NCI-H187 treated with DMSO at 0.1 percent for 48 hours (cell line): ENCODE measurements at places on chromosomes 11 and 22.

GRCh38 chr22:46964773-46965550, 202.5 kb downstream of the TBC1D22A start:
- no peak for DNase-seq

DNA sequence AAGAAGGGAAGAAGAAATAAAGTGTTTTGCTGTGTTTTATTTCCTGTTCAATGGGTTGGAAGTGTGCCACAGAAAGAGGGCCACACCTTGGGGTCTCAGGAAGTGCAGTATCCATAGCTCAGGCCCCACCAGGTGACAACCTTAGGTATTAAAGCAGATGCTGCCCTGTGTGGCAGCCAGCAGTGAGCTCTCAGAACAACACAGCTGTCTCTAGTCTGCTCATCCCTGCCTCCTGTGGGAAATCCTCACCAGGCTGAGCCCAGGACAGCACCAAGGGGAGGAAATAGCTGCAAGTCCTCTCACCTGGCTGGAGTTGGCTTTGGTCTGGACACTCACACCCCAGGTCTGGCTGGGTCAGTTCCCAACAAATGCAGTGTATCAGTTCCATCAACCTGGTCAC, 25.1 kb downstream of the ARL14EP start:
- DNase-seq: no peak

DNA sequence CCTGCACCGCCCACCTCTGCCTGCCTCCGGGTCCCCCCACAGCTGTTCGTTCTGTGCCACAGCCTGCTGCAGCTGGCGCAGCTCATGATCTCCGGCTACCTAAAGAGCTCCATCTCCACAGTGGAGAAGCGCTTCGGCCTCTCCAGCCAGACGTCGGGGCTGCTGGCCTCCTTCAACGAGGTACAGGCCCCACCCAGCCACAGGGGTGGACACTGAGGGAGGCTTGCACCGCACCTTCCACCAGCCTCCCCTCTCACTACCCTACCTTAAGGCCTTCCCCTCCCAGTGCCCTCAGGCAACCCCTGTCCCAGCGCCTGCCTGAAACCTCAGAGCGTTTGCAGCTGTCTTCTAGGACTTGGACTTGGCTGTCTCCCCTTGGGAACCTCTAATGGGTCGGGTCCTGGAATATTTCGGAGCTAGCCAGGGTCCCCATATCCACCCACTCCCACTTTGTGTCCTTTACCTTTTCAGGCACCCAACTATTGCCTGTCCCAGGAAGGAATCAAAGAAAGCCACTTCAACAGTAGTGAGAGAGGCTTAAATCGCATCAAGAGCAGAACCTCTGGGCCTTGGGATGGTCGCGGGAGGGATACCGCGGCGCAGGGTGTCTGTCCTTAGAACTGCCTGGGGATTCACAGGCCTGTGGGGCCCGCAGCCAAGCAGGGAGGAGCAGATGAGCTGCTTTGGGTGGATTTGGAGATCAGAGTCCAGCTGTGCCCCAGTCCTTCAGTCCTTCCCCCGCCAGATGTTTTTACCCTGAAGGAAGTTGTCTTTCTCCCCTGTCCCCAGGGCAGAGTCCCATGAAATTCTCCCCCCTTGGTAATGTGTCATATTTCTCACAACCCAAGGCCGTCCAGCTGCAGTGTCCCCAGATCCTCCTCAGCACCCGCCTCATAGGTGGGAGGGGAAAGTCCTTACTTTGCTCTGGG, 13.3 kb downstream of the SLCO2B1 start:
- no peak for DNase-seq

DNA sequence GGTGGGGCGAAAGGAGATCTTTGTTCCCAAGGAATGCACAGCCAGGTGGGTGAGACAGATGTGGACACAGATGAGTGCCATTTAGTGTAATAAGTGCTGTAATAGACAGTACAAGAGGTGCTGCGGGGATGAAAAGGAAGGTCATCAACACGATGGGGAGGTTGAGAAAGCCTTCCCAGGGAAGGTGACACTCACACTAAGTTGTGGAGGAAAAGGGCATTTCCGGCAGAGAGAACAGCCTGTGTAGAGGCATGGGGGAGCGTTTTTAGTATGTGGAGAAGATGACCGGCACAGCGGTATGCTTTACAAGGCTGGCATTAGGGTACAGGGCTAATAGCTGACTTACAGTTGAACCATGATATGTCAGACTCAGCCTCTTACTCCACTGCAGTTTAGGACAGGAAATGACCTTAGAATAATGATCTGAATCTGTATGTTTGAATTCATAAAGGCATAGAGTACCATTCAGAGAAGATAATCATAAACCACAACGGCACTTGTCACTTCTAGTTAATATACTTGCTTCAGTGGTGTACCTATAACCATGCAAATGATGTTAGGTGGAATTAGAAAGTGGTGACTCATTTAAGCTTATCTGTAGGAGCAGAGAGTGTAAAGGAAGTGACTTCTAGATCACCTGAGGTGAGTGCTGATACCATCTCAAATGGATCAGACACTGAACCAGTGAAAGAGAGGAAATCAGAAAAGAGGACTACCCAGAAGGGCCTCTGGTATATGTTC, 60.6 kb downstream of the FAM83F start:
- no peak for DNase-seq

DNA sequence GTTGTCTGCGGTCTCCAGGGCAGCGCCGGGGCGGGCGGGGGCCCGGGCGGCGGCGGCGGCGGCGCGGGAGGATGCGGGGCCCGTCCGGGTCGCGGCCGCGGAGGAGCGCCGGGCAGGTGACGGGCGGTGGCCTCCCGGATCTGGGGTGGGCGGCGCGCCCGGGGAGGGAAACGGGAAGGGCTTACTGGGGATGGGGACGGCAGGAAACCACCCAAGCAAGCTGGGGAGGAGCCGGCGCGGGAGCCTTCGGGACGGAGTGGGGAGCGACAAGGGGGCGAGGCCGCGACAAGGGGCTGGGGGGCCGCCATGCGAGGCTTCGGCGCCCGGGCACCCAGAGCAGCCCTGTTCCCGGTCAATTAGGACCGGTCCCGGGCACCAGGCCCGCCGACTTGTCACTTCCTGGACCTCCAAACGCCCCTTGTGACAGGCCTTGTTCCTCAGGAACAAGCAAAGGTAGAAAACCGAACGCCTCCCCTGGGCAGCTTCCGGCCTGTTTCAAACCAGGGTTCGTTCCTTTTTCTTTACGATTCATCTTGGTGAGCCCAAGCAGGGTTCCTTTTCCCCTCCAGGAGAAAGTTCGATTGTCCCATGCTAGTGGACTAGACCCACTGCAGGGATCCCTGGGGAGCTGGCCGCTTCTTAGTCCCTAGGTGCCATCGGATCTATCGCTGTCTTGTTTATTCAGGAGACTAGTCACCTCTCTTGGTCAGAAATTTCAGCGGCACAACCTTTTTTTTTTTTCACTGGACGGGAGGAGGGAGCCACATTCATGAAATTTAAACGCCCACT, 492 bp downstream of the JHY start:
- DNase-seq: no peak

GRCh38 chr11:85096939-85097338, 530.2 kb downstream of the DLG2 start:
- DNase-seq: no peak

DNA sequence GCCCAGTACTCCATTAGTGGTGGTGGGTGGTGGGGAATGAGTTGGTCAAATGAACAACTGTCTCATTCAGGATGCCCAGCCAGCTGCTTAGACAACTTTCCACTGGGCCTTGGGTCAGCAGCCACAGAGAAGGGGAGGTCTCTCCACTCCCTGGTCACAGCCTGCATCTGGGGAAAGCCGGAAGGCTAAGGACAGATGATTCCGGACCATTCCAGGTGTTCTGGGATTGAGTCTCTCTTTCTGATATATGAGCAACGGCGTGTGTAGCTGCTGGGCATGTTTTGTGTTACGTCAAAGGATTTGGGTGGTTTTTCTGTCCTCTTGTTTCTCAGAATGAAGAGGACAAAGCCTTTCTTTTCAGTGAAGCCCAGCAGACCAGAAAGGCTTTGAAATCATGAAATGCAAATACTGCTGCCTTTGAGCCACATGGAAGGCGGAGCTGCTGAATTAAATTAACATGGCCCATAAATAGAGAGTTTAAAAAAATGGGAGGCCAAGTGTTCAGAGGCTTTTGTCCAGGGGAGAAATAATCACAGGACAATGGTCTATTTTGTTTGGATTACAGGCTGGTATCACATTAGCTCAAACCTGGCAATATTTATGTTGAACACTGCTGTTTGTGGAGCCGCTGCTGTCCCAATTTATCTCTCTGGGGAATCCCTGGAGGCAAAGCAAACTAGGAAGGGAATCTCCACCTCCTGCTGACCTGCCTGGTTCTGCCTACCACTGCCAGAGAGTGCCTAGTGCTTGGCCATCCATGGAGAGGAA, 234.4 kb upstream of the E2F8 start:
- DNase-seq: no peak

GRCh38 chr11:80297858-80298632, 857.2 kb upstream of the TENM4 start:
- DNase-seq: no peak

GRCh38 chr22:36840106-36840505, 20.7 kb upstream of the NCF4 start:
- DNase-seq: no peak
